ENCODE measurements at places on chromosomes 4 and X.

GRCh38 chrX:106899841-106900240 lies 3.3 kb downstream of the RIPPLY1 start:
- no peak for DNase-seq

- no peak for DNase-seq
These were observed 73.5 kb upstream of the CAMK2D start for GRCh38 chr4:113835005-113835404.

DNA sequence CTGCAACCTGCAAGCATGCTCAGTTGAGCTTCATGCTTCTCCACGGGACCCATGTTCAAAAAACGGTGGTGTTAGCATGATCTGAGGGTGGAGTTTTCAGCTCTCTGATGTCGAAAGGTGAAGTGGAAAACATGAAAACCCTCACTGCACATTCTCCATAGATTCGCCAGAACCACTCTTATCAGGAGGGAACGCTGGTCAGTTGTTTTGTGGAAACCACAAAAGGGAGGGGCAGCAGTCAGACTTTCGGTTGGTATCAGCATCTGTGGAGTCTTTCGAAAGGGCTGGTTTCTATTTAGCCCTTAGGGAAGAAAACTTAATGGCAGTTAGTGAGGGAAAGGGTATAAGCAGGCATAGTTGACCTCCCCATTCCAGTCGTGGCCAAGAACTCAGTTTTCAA lies 12.6 kb downstream of the PPA2 start:
- DNase-seq, result no peak

- no peak for DNase-seq
These were observed 26.0 kb downstream of the ARL13A start for GRCh38 chrX:100995469-100995868.

DNA sequence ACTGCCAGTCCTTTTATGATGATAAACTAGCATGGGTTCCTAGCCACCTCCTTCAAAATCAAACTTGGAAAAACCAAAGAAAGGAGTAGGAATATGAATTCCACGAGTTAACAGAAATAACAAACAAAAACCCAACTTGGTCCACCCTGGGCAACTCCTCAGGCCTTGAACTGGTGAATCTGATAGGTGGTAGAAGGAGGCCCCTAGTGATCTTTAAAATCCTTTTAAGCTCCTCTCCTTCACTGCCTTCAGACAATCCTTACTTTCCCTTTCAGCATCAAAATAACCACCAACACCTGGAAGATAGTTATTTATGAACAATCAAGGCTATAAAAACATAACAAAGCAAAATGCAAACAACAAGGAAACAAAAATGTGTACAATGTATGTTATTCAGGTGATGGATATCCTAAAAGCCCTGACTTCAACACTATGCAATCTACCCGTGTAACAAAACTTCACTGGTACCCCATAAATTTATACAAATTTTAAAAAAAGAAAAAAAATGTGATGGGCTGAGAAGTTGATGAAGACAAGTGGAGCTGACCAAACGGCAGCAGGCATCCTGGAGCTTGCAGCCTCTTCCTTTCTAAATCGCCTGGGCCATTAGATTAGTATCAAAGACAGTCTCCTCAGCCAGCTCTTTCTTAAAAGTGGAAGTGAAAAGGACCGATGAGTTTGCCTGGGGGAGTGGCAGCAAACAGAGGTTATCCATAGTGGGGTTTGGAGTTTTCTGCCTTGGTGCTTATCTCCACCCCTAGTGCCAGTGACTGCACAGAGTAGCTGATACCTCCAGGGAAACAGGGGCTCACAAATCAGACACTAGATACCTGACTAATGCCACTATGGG lies 179.6 kb downstream of the TMA16 start:
- DNase-seq, result no peak

- DNase-seq, result no peak
These were observed 42.0 kb upstream of the GK2 start for GRCh38 chr4:79450053-79450452.

GRCh38 chr4:159855731-159856130 lies 752.9 kb downstream of the RAPGEF2 start:
- DNase-seq, result no peak

GRCh38 chr4:86564795-86565194 lies 29.3 kb upstream of the PTPN13 start:
- no peak for DNase-seq

DNA sequence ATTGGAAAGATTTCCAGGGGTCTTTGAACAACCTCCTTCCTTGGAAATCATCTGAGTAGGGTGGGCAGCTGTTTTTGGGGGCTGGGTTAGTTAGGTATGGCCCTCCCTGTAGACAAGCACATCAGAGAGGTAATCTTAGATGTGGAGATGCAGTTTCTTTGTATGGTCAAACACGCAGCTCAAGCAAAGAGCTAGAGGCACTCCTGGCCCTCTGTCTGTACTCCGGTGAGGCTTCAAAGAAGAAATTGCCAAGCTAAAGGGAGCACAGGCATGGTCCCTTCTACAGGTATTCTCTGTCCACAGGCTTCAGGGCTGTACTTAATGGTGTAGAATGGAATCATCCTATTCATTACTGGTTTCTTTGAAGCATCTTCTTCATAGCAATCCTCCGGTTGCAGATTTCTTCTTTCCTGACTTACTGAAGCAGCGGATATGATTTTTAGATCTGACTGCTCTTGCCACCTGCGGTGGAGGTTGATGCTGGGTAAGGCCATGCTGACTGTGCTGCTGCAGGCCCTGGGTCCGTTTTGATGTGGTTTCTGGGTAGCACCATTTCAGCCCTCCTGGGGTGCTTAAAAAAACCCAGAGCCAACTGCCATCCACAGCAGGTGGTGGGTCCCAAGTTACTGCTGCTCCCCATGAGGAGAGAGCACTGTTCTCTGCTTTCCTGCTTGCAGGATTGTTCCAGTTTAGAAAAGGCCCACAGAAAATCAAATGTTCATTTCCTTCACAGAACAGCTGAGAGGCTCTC lies 318.9 kb upstream of the GATB start:
- DNase-seq, result no peak

GRCh38 chrX:133988010-133988409 lies 2.6 kb upstream of the GPC3 start:
- DNase-seq, result no peak

DNA sequence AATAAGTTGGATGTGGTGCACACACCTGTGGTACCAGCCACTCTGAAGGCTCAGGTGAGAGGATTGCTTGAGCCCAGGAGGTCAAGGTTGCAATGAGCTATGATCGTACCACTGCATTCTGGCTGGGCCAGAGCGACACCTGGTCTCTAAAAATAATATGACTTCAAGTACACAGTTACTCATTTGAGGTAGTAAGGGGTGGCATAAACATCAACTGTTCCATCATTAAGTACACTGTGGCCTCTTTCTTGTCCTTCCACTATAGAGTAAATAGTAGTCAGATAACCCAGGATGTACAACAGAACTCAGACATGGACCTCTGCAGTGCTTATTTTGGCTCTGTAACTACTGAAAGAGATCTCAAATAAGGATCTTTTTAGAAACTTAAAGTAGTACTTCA lies 10.6 kb downstream of the FAM9B start:
- DNase-seq, result no peak

- DNase-seq, result no peak
These were observed 109.1 kb upstream of the TBL1X start for GRCh38 chrX:9355739-9356138.

Measured in upper lobe of right lung (tissue), 1 donor.